Thoracic aorta (tissue), 2 donors: ENCODE measurements at places on chromosomes 7 and 10. TPM values are rescaled to one million over a fixed set of nuclear protein-coding genes. Genes with fewer than 3 reads are reported as not detected.

DNA sequence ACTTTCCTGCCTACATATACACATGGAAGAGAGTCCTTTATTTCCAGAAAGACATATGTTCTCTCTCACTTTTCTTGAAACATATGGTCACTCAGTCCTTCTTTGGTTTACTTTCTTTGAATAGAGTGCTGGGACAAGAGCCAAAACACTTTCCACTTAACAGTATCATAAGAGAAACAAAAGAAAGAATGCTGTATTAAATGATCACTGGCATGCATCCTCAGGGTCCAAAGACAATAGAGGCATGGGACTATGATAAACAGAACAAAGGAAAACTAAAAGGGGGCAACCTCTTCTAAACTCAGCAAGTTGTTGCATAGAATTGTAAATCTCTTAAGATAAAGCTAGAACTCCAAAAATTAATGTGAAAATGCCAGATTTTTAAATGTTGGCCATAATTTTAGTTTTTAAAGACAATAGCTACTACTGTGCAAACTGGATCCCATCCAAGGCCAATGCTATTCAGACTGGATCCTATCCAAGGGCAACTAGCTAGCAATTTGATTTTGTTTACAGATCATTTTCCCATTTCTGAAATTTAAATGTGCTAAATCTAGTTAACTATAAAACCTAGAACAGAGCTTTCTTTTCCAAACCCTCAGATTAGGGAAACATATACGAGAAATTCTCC is 687.5 kb downstream of the SORCS3 start:
- no peak overlapping the region for H3K27ac ChIP-seq
- no peaks in the 10 kb centered on the region for H3K4me1 ChIP-seq
- H3K4me3 ChIP-seq: no peak overlapping the region
- no peak for DNase-seq
- no peaks in the 10 kb centered on the region for H3K36me3 ChIP-seq

GRCh38 chr10:92181575-92181974 is 109.3 kb downstream of the CPEB3 start:
- no peaks in the 10 kb centered on the region for H3K4me1 ChIP-seq
- H3K4me3 ChIP-seq: no peak overlapping the region
- H3K27ac ChIP-seq: no peak overlapping the region
- DNase-seq: no peak
- H3K36me3 ChIP-seq: no peaks in the 10 kb centered on the region

- H3K4me3 ChIP-seq: no peak overlapping the region
- H3K36me3 ChIP-seq: no peaks in the 10 kb centered on the region
- no peaks in the 10 kb centered on the region for H3K4me1 ChIP-seq
- no peak for DNase-seq
Measured at GRCh38 chr7:51647931-51648351, 331.3 kb upstream of the COBL start.

GRCh38 chr7:139538881-139539635 is 15.6 kb downstream of the CLEC2L start:
- H3K27ac ChIP-seq: no peak overlapping the region
- no peak for DNase-seq
- no peak overlapping the region for H3K4me3 ChIP-seq
- H3K36me3 ChIP-seq: no peaks in the 10 kb centered on the region
- no peaks in the 10 kb centered on the region for H3K4me1 ChIP-seq

Gene POLR2J2
- total RNA-seq: 3.4 TPM

- DNase-seq: no peak
- H3K27ac ChIP-seq: peak overlapping the region; percentile 55
- no peaks in the 10 kb centered on the region for H3K36me3 ChIP-seq
- peaks cover 39% of the 10 kb centered on the region for H3K4me1 ChIP-seq
- H3K4me3 ChIP-seq: peak overlapping the region; percentile 28
Measured at GRCh38 chr10:17210361-17210760, 8.9 kb upstream of the TRDMT1 start.

DNA sequence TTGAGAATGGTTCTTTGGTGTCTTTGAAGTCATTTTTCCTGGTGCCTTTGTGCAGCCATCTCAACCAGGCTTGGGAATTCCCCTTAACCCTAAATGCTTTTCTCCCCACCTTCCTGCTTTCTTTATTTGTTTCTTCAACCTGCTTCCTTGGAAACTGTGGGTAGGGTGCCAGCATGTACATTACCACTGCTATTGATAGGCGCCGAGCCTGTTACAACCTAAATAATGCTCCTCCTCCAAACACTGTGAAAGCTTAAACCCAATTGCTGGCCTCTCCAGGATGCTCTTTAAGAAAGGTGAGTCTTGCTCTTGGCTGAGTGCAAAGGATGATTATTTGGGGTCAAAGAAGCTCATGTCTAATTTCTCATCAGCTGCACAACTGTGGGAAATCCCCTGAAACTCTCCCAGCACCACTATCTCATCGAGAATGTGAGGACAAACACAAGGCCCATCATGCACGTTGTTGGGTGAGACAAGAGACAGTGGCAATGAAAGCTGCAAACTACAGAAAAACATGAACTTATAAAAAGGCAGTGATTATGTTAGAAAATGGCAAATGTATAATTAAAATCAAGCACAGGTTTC is 285.5 kb upstream of the IGFBP3 start:
- no peak for DNase-seq
- H3K27ac ChIP-seq: no peak overlapping the region
- no peaks in the 10 kb centered on the region for H3K27me3 ChIP-seq
- no peaks in the 10 kb centered on the region for H3K4me1 ChIP-seq
- H3K4me3 ChIP-seq: no peak overlapping the region
- H3K36me3 ChIP-seq: no peaks in the 10 kb centered on the region

DNA sequence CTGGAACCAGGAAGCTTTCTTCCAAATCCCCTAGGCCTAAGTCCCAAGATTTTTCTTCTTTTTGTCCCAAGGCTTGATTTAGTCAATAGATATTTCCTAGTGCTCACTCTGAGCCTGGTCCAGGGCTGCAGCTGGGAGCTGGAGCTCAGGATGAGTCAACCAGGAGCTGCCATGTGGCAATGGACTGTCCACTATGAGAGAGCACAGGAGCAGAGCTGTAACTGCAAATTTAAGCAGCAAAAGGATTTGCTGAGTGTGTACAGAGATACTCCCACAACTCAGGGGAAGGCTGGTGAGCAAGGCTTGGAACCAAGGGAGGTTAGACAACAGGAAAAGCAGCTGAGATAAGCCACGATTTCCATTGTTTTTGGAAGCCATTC is 92.1 kb upstream of the CXCL12 start:
- H3K4me3 ChIP-seq: no peak overlapping the region
- H3K27ac ChIP-seq: no peak overlapping the region
- DNase-seq: no peak
- no peaks in the 10 kb centered on the region for H3K36me3 ChIP-seq

DNA sequence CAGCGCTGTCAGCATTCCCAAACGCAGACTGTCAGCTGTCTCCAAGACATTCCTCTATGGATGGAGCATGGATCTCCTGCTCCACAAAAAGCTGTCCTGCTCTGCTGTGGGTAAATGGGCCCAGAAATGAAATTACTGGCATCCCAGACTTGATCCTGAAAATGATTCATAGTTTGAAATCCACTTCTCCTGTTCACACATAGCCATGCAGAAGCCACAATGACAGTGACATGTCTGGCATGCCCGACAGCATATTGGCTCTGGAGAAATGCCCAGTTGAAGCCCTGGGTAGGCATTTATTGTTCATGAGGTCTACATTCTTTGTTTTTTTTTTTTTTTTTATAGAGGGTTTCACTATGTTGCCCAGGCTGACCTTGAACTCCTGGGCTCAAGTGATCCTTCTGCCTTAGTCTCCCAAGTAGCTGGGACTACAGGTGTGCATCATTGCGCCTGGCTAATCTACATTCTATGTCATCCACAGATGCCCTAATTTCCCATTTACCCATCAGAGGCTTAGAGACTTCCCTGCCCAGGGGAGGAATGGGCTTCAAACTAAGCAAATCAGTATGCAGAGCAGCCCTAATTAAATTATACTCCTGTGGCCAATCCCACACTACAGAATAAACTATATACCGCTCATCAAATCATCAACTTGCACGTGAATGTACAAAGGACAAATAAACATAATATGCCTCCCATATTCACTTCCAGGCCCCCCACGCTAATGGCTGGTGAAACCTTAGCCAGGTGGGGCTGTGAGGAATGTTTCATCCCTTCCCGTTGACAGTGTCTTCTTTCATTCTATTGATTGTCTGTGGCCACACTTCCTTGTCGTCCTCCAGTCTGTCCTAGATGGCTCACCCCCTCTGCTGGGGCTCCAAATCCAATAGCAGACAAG is 61.8 kb upstream of the EEPD1 start:
- no peaks in the 10 kb centered on the region for H3K36me3 ChIP-seq
- no peak for DNase-seq
- H3K27ac ChIP-seq: no peak overlapping the region
- peaks cover 3% of the 10 kb centered on the region for H3K4me1 ChIP-seq
